ENCODE measurements at places on chromosomes 2 and 18. TPM values are rescaled to one million over a fixed set of nuclear protein-coding genes. Genes with fewer than 3 reads are reported as not detected.

TRMT61B gene
- total RNA-seq, result 17.3 TPM

OSR1 gene
- not detected for total RNA-seq

CNGA3 gene
- total RNA-seq, result not detected

MAPK4 gene
- total RNA-seq, result not detected

OXER1 gene
- total RNA-seq, result 1.1 TPM

FEV gene
- not detected for total RNA-seq

TTN gene
- total RNA-seq, result 3.3 TPM

GKN1 gene
- not detected for total RNA-seq

Data from activated T-helper 2 cell treated with anti-CD3 and anti-CD28 coated beads, Interferon-gamma antibody, Interleukin-2, Interleukin-4, amounts not matched to agents 10 μg/mL and 5 μg/mL and 100 μg/mL, durations not matched to agents 14 hours and 24 hours and 36 hours (primary cell).